ENCODE measurements at places on chromosomes 4 and X.

DNA sequence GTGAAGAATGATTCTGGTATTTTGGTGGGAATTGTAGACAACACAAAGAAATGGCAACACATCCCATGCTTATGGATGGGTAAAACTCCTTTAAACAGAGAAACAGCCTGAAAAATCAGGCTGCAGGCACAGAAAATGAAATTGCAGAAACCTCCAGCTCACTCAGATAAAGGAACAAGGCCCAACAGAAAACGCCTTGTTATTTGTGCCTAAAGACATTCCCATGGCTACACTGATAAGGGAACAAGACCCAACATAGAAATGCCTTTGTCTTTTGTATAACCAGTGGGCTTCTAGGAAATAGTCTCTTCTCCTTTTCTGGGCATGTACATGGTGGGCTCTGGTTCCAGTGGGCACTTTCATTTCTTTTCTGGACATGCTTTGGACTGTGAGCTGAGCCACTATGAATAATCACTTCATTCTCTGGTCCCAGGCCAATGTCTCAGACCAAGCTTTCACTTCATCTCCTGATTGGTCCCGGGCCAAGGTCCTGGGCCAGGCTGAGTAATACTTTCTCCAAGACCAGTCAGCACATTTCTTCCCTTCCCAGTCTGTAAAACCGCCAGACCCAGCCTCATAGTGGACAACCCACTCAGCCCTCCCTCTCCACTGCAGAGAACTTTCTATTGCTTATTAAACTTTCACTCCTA is 160.5 kb downstream of the TBX22 start:
- DNase-seq = no peak

DNA sequence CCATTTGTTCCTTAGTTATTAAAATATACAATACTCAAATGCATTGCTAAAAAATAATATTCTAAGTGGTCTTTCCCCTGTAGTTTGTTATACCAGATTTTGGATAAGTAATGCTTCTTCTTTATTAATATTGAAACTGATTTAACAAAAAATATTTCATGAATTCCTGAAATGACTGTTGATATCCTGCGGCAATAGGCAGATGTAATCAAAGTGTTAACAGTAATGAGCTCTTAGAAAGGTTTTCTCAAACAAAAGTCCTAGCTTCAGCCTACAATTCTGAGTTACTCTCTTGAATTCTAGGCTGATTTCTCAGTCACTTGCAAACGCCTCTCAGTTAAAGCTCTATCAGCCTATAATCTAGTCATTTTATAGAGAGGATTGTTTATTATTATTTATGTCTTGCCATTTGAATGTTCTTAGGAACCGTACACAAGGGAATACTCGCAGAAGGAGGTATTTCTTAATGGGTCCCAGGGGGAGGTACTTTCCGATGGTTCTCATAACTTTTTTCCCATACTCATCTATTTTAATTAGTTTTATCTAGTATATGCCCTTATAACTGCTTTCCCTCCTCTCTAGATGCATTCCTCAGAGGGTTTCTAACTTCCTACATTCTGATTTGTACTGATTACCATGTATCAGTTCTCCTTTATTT is 96.8 kb downstream of the FNIP2 start:
- DNase-seq = no peak

- no peak for DNase-seq
Observed at GRCh38 chr4:41287005-41287404, 30.3 kb downstream of the UCHL1 start.

- DNase-seq = no peak
Observed at GRCh38 chr4:141046255-141046654, 87.0 kb downstream of the RNF150 start.

- DNase-seq = no peak
Observed at GRCh38 chr4:39429476-39430334, 23.0 kb downstream of the KLB start.

- DNase-seq = no peak
Observed at GRCh38 chr4:139511320-139511719, 44.7 kb downstream of the SETD7 start.

DNA sequence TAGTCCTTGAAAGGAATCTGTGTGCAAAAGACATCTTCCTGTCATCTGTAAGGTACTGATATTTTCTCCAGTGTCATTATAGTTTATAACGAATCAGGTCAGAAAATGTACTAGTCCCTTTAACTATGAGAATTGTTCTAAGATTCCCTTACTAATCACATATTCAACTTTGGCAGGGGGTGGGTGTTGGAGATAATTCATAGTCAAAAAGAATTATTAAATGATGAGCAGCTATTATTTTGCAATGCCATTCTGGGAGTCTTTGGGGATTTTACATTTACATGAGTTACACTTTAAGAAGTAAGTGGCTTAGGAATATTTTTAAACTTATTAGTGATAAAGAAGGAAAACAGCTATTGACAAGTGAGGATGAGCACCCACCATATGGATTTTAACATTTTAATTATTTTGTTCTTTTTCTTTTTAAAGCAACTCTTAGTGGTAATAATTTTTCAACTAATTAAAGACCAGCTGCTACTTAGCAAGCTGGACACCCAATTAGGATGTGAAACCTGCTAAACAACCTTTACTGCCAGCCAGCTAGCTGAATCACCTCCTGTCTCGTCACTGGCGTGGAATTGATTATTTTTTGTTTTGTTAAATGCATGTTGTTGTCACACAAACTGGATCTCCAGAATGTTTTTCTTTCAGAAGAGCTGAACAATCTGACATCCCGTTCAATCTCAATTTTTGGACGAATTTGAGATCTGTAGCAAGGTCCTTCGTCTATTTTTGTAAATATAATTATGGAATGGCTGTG is 219.2 kb downstream of the ARAP2 start:
- DNase-seq = no peak

Measured in stimulated activated CD4-positive, alpha-beta T cell treated with anti-CD3 and anti-CD28 coated beads, Interleukin-1b, Interleukin-23, amount 100 ng/mL, for 1 hour (primary cell).